ENCODE measurements at places on chromosomes 6 and 20. TPM values are rescaled to one million over a fixed set of nuclear protein-coding genes. Genes with fewer than 3 reads are reported as not detected.
A peak's percentile ranks its signal among the peaks of the same experiment; 100 is the strongest.

TRAPPC3L gene
- total RNA-seq, result not detected

GHRH gene
- total RNA-seq, result not detected

DNA sequence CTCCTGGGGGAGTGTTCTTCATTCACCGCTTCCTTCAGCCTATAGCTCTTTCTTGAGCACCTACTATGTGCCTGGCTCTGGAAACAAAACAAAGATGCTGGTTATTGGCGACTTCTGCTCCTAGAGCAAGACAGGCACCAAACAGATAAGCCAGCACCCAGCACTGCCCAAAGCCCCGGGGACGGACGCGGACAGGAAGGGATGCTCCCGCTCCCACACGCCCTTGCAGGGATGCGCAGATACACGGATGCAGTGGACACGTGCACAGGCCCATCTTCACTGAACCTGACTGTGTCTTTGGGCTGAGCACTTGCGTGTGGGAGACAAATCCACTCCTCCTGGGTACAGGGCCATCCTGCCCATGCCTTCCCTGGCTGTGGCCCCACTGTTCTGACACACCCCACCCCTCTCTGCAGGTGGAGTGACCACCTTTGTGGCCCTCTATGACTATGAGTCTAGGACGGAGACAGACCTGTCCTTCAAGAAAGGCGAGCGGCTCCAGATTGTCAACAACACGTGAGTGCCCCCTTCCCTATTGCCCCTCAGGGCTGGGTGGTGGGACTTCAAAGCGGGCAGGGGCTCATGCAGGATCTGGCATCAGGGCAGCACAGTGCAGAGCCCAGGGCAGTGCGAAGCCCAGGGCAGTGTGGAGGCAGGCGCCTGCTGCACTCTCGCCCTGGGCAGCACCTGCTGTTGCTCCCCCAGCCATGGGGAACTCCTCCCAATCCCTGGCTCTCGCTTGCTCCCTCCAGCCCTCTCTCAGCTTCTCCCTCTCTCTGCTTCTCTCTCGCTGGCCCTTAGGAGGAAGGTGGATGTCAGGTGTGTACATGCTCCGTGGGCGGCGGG is 39.9 kb downstream of the SRC start:
- no peaks in the 10 kb centered on the region for H3K27me3 ChIP-seq
- no peak overlapping the region for H3K27ac ChIP-seq
- H3K4me3 ChIP-seq, result no peak overlapping the region

- no peak overlapping the region for H3K27ac ChIP-seq
- no peaks in the 10 kb centered on the region for H3K27me3 ChIP-seq
- no peak for DNase-seq
- H3K4me3 ChIP-seq, result no peak overlapping the region
- H3K4me1 ChIP-seq, result no peaks in the 10 kb centered on the region
- H3K36me3 ChIP-seq, result no peaks in the 10 kb centered on the region
These were observed 320.3 kb downstream of the RFPL4B start for GRCh38 chr6:112667427-112667826.

DNA sequence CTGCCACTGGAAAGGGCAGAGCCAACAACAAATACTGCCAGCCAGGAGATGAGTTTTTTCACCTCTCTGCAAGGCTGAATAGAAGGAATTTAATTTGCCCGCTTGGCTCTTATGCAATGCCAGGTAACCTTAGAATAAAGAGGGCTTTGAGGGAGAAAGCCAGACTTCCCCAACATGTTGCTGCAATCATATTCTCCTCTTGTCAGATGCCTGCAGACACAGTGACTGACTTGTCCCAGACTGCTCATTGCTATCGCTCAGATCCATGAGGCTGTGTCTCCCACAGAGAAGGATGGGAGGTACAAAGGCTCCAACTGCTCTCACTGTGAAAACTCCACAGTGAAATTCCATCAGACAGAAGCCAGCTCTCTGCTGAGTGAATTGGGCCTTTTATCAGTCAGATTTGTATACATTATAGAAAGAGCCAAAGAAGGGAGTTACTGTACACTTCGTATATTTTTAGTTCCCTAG is 517.0 kb upstream of the ID4 start:
- H3K36me3 ChIP-seq, result no peaks in the 10 kb centered on the region
- H3K4me3 ChIP-seq, result no peak overlapping the region
- H3K27ac ChIP-seq, result no peak overlapping the region
- no peaks in the 10 kb centered on the region for H3K27me3 ChIP-seq
- H3K4me1 ChIP-seq, result peaks cover 6% of the 10 kb centered on the region
- DNase-seq, result no peak

DNA sequence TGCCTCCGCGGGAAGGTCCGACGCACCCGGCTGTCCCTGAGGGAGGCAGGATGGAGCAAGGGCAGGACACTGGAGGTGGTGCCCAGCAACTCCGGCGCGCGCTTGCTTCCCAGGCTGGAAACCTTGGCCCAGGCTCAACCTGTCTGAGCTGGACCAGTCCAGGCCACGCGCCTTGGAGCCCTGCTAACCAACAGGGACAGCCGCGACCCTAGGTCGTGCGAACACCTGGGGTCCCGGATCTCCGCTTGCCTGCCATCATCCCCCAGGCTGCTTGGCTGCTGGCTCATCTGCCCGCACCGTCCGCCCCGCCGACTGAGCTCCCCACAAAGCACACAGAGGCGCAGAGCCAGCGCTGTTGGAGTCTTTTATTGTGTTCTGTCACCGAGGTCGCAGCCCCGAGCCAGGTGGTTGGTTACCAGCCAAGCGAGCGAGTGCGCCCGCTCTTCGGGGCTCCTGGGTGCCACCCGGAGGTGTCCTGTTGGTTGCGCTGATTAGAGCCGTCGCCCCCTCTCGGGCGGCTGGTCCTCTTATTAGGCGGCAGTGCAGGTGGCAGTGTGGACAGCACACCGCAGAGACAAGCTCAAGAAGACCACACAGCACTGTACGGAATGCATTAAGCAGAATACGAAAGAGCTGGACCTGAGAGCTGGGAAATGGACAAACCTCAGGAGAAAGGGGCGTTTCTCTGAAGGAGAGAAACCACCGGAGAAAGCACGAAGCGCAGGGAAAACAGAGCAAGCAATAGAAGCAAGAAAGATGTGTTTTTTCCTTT is 3.8 kb downstream of the COL12A1 start:
- H3K27me3 ChIP-seq, result peaks cover 56% of the 10 kb centered on the region
- H3K4me1 ChIP-seq, result peaks cover 36% of the 10 kb centered on the region
- peak; percentile 48 for DNase-seq
- no peak overlapping the region for H3K4me3 ChIP-seq
- H3K27ac ChIP-seq, result no peak overlapping the region
